ENCODE measurements at places on chromosomes 13 and 19. TPM values are rescaled to one million over a fixed set of nuclear protein-coding genes. Genes with fewer than 3 reads are reported as not detected.

- no peak for DNase-seq
Measured at GRCh38 chr19:15455996-15456395, 6.2 kb upstream of the WIZ start.

ZNF724 gene
- total RNA-seq, result 15.1 TPM

DNA sequence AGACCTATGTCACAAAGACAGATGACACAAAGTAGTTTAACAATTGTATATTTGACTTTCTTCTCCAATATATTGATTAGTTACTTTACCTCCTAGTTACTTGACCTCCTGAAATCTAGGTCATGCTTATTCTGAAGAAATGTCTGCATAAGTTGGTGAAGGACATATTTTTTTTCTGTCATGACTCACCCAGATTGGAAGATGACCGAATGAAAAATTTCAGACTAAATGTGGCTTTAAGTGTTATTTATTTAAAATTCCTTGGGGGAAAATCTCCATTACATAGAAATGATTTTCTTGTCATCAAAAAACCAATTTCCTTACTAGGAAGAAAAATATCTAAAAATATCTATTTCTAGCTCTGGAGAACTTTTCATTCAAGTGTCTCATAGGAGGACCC lies 217.1 kb downstream of the POSTN start:
- DNase-seq, result no peak

DNA sequence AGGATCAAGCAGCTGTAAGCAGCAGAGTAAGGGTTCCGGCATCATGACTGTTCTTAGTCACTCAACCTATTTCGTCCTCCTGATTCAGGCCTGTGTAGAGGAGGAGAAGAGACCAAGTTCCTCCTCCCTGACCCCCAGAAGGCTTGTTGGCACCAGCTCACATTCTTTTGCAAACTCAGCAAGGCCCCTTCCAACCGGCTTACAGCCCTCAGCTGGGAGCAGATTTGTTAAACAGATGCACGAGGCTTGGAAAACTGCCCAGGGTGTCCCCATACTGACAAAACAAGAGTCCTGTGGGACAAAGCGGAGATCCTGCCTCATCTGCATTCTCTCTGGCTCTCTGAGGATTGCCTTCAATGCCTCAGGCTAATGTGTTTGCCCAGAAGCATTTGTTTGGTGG lies 113.2 kb upstream of the SOX21 start:
- peak; percentile 15 for DNase-seq

- DNase-seq, result no peak
Measured at GRCh38 chr13:73089213-73089612, 30.4 kb downstream of the KLF5 start.

DNA sequence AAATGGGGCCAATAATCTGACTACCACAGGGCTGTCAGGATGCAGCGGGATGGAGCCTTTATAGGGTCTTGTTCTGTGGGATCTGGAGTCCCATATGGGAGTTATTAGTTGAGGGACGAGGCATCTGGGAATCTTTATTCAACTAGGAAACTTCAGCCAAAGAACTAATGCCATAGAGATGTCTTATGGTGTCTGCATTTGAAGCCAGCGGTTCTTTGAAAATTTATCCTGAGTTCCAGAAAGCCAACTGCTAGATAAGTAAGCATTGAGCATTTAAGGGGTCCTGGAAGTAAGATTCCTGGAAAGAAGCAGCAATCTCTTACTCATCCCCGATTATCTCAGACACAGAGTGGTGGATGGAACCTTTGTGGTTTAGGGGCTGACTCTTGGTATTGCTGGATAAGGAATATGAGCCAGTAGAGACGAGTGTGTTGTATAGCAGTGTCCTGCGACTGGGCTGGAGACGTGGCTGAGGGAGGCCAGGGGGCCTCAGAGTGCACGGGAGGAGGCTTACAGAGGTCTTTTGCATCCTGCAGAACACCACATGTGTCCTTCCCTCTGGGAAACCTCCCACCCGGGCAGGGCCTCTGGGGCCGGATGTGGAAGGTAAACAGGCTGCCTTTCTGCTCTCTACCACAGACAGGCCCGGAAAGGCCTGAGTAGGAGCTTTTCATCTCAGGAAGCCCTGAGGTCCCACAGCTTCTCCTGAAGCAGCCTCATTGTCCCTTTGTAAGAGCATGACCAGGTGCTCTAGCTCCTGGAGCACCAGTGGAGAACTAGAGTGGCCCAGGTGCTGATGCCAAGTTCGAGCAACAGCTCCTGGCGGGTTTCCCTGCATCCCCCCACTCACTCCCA lies 28.8 kb downstream of the ACTN4 start:
- peak; percentile 73 for DNase-seq

GRCh38 chr13:69595181-69595580 lies 512.4 kb upstream of the ATXN8OS start:
- no peak for DNase-seq

GRCh38 chr19:30634996-30635975 lies 263.1 kb downstream of the ZNF536 start:
- DNase-seq, result no peak

SPC24 gene
- 8.9 TPM for total RNA-seq

GRCh38 chr19:27746691-27747380 lies 1466.1 kb downstream of the UQCRFS1 start:
- DNase-seq, result peak; percentile 3

Data from fibroblast of the aortic adventitia (primary cell).